ENCODE measurements at places on chromosomes 2 and 18.

DNA sequence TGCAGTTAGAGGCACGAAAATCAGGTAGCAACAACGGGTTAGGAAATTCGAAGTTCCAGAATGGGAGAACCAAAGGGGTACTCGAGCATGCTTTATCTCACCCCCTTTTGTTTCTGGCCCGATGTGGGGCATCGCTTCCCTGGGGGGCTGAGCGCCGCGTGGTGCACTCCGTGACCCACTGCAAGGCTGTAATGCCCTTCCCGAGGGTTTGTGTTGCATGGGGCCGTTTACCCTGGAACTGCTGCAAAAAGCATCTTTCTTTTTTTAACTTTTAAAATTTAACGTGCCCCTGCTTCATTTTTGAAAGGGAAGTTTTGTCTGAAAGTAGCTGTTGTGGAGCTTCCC is 4.8 kb downstream of the GDF7 start:
- no peak for DNase-seq

DNA sequence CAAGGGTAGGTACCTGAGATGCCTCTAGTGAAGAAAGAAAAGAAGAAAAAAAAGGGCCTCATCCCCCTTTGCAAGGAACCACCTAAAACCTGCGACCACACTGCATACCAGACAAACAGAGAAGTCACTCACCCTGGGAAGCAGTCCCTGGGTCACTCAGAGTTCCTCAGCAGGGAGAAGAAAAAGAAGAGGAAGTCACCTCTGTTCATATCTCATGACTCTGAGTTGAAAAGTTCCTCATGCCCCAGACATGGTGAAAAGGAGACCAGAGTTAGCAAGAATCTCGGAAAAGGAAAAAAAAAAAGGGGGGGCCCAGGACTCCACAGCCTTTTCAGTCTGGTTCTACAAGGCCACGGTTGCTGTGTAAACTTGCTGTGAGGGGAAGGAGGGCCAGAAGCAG is 478.4 kb upstream of the NRXN1 start:
- DNase-seq: no peak

DNA sequence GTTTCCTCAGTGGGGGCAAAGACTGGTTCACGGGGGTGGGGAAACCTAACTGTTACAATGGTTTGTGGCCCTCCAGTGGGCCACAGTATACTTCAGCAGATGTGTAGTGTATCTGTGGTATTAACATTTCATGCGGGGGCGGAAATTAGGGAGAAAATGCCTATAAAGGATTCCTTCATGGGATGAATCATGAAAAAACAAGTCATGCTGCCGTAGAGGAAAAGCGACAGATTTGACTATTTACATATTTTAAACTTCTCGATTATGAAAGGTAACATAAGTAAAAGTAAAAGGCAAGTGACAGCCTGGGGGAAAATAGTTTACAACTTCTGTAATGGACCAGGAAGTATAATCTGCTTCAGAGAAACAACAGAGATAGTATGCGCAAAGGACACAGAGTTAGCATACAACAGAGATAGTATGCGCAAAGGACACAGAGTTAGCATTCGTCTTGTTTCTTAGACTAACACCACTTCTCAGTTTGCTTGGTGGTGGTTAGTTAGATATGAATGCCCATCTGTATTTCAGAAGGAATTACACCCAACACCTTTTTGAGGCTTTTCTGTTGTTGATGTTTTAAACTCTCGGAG is 41.1 kb downstream of the MRPS9 start:
- DNase-seq: no peak

DNA sequence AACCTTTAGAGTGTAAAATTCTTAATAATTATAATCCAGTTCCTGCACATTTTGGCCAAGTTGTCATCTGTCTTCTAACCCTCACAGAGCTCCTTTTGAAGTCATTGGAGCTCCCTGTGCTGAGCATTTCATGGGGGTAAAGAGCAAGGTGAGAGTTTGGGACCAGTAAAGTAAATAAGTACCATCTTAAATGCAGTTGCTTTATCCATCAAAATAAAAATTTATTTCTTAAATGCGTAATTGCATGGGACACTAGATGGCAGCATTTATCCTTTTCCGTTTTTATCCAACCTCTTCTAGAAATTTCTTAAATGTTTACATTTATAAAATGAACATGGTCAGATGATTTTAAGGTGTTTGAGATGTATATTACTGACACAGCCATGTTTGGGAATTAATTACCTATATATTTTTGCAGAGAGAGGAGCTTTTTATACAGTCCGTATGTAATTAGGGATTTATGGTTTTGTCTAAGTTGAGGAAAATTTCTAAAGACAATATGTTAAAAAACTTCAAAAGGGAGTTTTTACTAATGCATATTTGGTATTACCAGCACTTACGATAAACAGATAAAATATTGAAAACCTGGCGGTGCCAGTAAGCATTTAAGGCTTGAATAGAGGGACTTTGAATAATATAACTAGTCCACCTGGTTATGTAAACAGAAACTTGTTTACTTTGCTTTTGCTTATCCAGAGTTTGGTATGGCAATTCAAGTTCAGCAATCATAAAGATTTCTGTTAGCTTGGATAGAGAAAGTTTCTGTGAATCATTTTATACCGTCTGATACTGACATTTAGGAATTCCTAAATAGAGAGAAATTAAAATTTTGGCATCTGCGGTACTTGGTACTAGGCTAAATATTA is 54.5 kb downstream of the ACSL3 start:
- no peak for DNase-seq

- DNase-seq: no peak
These were observed 316.3 kb upstream of the KCNJ3 start for GRCh38 chr2:154381931-154382794.

- DNase-seq: no peak
These were observed 893 bp downstream of the CAVIN2 start for GRCh38 chr2:191845876-191846514.

DNA sequence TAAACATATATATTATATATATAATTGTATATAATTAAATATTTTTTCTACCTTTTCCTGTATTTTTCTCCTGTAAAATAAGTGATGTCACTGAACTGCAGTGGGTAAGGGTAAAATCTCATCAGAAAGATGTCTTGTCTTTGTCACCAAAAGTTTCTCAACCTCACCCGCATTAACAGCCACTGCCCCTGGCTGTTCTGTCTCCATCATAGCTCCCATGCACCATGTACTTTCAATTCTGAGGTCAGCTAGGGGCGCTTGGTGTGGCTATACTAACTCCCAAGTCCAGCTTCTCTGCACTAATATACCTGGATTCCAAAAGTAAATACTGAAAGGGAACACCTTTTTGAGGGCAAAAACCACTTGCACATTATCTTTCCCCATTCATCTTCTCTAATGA is 46.6 kb downstream of the MAP2 start:
- no peak for DNase-seq

- no peak for DNase-seq
These were observed 289.0 kb upstream of the STON1 start for GRCh38 chr2:48240912-48241311.

DNA sequence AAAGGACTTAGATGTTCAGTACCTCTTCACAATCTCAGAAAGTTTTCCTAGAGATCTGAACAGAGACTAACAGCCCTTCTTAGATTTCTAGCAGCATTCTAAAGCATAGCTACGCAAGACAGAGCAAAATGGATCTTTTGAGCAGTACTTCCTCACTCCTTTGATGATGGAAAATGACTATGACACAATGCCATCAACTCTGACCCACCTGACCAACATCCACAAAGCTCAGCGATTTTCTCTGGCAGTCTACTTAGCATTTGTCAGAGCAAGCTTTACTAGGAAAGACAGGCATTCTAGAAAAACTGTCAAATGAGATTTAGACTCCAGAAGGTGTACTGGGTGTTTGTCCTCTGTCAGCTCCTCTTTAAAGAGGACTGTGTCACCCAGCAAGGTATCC is 180.9 kb upstream of the ACVR2A start:
- no peak for DNase-seq

DNA sequence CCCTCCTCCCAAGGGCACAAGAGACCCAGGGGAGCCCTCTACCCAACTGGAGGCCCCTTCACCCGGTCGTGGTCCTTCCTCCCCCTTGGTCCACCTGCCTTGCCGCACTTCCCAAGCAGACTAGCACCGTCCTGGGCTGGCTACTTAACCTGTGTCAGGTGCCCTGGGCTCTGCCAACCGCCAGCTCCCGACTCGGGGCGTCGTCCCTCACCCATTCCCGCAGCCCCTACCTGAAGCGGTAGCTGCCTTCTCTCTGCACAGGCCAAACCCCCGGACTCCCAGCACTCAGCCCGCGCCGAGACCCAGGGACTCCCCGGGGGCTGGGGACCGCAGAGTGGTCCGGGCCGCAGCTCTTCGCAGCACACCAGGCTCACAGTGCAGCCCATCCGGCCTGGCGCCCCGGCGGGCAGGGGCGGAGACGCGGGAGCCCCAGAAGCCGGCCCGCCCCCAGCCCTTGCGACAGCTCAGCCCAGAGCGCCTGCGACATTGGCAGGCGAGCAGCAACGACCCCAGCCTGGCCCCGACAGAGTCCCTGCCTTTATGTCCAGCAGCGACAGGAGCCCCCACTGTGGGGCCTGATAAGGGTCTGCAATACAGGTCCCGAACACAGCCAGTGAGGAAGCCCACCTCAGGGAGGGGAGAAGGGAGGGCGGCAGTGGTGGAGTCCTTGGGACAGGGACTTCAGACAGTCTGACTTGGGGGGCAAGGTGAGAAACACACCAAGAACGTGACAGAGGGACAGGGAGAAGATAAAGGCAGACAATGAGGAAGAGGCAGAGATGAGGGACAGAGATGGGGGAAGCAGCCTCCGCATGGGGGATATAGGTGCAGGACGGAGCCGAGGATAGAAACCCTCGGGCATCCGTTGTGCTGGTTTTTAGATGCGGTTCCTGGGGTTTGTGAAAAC is 31.0 kb upstream of the TNS1 start:
- no peak for DNase-seq

DNA sequence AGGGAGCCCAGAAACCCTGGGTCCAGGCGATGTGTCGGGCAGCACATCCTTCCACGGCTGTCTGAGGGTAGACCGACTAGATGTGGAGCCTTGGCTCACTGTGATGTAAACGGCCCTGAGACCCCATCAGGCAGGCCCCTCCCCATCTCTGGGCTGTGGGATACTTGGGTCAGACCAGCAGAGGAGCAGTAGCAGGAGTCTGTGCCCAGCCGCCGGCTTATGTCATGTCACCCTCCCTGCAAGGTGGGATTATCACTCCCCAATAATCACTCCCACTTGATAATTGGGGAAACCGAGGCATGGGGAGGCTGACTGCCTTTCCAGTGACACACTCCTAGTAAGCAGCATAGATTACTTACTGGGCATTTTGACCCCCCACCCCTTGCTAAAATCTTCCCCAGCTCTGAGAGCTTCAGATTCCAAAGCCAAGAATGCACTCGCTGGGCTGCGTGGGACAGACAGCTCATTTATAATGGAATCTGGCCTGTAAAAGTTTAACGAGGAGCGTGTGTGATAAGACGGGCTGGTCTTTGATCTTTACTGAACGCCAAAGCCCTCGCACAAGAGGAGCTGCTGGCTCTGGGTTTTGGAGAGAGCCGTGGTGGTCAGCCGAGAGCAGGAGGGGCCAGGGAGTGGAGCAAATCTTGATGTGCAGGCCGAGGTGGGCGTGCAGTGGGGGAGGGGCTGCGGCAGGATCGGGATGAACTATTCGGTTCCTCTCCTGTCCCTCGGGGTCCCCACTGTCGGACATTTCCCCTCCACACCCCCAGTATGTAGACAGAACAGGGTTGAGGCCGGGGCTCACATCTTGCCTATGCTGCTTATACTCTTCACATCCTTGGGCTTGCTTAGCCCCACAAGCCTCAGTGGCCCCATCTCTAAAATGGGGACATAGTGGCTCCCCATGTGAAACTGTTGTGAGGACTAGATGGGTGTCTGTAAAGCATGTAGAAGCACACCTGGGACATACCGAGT is 200.0 kb downstream of the GLI2 start:
- no peak for DNase-seq

DNA sequence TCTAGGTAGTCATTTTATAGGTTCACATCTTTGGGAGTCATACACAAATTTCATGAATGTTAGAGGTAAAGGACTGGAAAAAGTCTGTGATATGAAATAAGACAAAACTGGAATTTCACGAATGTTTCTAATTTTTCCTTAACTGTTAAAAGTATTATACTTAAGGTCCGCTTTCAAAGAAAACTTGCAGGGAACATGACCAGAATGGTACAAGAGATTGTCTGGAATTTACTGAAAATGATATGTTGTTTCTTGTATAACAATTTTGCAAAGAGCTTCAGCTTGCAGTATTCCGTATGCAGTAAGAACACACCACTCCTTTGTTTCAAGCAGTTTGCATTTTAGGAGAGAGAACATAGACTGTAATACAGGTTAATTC is 1.6 kb downstream of the DDX1 start:
- DNase-seq: no peak

GRCh38 chr2:227241005-227241404 is 76.6 kb downstream of the COL4A3 start:
- no peak for DNase-seq

- no peak for DNase-seq
These were observed 1.9 kb downstream of the CCDC68 start for GRCh38 chr18:54957296-54957832.
